Femur (tissue), 1 donor: ENCODE measurements at places on chromosomes 16 and 17.
A peak's percentile ranks its signal among the peaks of the same experiment; 100 is the strongest.

- DNase-seq = no peak
Measured at GRCh38 chr17:36667922-36668321, 66.5 kb downstream of the MRM1 start.

GRCh38 chr17:48066656-48067055 lies 18.5 kb downstream of the NFE2L1 start:
- no peak for DNase-seq

GRCh38 chr17:42055027-42055426 lies 4.6 kb upstream of the C17orf113 start:
- no peak for DNase-seq

- DNase-seq = no peak
Measured at GRCh38 chr17:2844416-2844815, 48.2 kb downstream of the RAP1GAP2 start.

DNA sequence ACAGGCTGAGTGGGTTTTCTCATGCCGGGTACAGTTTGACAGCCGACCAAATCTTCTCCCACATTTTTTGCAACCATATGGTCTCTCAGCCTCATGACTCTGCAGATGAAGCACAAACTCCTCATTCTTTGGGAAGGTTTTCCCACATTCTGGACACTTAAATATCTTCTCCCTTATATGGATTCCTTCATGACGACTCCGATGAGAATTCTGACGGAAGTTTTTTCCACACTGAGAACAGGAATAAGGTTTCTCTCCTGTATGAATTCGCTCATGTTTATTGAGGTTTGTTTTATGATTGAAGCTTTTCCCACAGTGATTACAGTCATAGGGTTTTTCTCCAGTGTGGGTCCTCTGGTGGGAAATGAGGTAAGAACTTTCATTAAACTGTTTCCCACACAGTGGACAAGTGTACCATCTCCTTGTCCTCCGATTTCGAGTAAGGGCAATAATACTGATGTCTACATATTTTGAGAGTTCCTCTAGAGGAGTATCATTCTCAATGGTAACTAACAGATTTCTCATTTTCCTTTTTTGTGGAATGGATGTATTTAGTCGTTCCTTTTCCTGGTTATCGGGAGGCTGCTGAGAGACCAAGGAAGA lies 10.9 kb downstream of the ZNF200 start:
- no peak for DNase-seq

DNA sequence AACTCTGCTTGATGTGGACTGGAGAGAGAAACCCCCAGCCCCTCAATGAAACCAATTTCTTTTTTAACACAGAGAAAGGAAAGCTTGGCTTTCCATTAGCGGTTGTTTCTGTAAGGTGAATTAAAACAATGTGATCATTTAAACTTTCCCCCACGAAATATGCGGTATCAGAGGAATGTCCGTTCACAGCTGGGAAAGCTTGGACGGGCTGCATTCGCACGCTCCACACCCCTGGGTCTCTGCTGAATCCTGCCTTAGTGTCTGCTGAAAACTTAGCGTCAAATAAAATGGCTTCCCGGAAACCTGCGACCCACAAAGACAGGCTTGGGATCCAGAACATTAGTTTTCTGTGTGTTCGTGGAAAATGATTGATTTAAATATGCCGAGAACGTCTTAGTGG lies 71.7 kb downstream of the C16orf95 start:
- DNase-seq = no peak

GRCh38 chr17:37737081-37737480 lies 7.8 kb downstream of the HNF1B start:
- no peak for DNase-seq

- DNase-seq = no peak
Measured at GRCh38 chr17:57605675-57606105, 139.4 kb downstream of the CCDC182 start.

DNA sequence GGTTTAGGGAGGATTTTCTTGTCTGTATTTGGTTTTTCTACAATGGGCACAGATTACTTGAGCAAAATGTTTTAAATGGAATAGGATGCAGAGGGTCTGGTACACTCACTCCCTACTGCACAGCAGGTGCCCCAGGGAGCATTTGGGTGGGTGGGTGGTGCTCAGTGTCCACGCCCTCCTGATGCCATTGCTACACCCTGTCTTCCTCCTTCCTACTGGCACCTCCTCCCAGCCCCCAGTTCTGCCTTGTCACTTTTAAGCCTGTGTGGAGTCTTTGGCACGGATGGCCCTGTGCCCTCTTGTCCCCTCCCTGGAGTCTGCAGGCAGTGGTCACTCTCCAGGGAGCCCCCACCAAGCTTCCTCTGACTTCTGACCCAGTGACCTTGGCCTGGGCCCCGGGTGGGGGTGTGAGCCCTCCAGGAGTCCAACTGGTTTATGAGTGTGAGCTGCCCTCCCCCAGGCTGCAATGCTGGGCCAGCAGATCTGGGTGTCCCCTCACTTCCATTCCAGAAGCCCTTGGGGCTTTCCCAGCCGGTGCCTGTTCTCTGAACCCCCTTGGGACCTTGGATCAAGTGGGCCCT lies 15.5 kb downstream of the LLGL2 start:
- no peak for DNase-seq

DNA sequence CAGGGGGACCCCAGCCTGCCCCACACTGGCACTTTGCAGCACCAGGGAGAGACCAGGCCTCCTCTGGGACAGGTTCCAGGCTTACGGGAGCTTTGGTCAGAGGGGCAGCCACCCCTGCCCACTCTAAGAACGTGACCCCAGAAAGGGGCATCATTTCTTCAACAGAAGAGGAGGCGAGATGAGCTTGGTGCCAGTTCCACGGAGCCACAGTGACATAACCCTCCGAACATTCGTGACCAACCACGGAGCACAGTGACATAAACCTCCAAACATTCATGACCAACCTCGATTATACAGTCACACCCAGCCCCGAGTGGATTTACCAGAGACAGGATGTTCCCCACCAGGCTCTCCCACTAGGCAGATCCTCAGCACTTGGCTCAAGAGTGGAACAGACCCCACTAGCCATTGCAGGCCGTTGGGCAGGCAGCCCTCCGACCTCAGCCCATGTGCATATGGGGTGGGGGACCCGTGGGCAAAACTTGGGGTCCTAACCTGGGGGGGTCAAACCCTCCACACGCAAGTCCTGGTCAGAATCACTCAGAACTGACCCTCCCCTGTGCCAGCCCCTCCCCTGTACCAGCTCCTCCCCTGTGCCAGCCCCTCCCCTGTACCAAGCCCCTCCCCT lies 112.9 kb downstream of the METRNL start:
- DNase-seq = peak; percentile 29

DNA sequence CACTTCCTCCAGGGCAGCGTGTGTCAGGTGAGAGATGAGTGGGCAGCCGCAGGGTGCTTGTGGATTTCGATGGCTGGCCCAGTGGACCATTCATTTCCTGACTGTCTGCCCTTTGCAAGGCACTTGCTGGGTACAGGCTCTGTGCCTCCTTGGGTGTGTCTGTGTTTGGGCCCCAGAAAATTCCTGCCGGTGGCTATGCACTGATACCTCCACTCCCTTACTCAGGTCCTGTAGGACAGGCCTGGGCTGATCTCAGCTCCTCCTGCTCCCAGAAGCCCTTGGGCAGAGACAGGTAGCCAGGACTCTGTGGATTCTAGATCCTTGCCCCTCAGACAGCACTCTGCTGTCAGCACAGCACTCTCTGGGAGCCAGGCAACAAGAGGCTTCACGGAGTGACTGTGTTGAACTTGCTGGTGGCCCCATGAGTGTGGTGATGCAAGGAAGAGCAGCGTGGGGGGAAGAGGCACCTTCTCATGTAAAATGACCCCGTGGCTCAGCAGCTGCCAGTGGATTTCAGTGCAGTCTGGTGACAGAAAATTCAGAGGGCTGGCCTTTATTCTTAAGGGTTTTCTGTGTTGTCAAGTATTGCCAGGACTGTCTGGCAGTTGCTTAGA lies 29.0 kb downstream of the PGS1 start:
- no peak for DNase-seq

DNA sequence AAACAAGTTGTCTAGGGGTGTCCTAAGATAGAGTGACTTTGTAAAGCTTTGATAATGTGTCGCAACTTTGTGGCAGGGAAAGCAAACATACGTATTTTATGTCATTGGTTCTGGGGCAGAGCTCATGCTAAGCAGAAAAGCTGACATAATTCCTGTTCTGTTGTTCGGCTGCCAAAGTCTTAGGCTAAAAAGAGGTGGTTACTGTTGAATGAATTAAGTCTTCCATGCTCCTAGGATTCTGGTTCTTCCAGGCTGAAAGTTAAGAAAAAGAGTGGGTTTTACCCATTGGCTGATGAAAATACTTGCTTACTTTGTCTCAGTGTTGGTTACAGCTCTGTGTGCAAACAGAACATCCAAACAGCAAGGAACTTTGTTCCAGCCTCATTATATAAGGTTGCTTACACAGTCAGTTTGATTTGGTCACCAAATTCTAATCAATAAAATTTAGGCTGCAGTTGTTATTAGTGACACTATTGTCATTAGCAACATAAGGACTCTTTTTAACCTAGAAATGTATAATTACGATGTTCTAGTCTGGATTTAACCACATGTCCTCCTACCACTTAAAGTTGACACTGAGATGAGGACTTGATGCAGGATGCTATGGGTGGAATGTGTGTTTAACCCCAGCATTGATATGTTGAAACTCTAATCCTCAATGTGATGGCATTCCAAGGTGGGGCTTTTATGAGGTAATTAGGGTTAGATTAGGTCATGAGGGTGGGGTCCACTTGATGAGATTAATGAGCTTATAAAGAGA lies 114.0 kb upstream of the GOT2 start:
- no peak for DNase-seq

GRCh38 chr16:35176449-35176848 lies 1717.0 kb downstream of the TP53TG3F start:
- no peak for DNase-seq

- no peak for DNase-seq
Measured at GRCh38 chr17:65550075-65550662, 11.3 kb downstream of the AXIN2 start.

DNA sequence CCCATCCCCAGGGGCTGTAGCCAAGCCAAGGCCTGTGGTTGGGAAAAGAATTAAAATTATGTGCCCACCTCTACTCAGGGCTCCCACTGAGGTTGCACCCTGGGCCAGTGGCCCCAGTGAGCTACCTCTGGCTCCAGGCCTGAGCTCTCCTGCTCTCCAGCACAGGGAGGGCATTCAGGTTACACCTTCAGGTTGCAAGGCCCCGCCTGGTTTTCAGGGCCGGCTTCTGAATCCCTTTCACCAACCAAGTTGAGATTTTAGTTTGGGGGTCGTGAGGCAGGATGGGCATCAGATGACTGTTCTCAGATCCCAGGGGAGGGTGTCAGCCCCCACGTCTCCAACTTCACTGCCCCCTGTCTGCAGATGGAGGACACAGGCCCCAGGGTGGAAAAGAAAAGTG lies 8.0 kb upstream of the KATNB1 start:
- no peak for DNase-seq

- no peak for DNase-seq
Measured at GRCh38 chr17:9553181-9553580, 22.4 kb downstream of the STX8 start.

DNA sequence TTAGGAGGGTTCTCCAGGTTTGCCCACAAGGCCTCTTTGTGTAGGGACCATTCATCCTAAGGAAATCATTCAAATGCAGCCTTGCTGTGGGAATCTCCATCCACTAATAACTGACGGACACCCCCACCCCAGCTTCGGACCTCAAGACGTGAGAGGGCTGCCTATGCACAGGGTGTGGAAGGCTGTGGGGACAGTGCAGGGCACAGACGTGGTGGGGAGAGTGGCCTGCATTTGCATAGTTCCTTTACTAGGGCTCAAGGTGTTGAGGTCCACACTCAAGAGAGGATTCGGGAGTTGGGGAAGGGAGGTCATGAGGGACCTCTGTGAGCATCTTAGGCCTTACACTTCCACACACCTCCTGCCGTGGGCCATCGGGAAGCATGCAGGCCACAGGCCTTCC lies 9.8 kb downstream of the DUSP3 start:
- DNase-seq = no peak

DNA sequence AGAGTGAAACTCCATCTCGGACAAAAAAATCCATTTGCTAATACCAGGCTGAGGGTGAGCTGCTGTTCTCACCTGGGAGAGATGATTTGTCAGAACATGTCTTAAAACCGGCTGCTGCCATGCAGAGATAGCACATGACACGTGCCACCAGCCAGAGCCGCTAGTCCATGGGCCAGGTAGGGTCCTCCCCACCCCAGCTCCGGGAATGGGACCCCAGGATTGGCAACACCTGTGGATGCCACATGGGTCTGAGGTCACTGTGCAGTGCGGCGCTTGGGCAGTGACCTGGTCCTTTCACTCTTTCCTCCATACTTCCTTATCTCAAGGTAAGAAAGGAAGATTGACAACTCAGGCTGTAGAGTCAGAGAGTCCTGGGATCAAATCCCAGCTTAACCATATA lies 393.3 kb upstream of the TNRC6C start:
- no peak for DNase-seq

GRCh38 chr17:40095944-40096791 lies 4.2 kb downstream of the NR1D1 start:
- DNase-seq = peak; percentile 62

DNA sequence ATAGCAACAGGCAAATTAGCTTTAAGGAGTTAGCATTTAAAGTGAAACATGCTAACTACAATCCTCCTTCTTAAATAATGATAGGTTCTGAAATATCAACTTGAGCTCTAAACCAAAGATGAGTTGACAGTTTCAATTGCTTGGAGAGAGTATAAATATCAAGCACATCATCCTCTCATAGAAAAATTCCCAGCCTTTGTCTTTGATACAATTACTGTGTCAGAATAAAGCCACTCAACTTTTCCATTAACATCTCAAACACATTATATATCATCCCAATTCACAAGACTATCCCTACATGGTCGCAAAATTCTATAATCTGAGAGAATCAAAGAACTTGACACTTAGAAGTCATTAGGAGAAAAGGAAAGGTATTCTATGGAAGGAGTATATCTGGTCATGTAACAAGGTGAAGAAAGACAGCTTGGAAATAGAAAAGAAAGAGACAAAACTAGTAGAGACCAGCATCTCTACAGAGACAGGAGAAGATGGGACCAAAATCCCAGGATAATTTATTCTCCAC lies 189.8 kb downstream of the CEP112 start:
- no peak for DNase-seq

DNA sequence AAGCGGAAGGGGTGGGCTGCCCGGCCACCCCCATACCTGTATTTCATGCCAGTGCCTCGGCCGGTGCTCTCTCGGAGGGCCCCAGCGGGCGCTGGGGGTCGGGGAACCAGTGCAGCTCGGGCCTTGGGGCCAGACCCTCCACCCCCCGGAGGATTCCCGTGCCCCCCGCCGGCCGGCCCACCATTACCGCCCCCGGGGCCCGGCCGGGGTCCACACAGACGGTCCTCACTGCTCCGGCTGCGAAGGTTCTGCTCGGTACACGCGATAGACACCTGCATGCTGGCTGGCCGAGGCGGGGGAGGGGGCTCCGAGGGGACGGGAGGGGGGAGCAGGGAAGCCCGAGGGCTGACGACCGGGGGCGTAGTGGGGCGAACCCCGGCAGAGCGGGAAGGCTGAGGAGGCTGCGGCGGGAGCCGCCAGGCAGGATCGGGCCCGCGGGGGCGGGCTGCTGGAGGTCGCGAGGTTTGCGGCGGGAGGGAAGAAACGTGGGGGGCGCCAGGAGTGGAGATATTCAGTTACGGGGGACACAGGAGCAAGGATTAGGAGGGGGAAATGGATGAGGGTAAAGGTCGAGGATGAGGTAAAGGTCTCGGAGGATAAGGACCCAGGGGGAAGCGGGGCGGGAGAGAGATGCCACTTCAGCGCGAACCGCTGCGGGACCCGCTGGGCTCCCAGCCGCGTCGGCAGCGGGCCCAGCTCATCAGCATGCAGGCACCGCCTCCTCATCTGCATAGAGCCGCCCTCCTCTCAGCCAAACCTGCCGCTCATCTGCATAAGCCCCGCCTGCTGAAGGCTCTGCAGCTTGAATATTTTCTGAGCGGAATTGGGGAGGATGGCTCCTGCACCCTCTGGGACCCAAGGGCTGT lies at the start of gene KCNAB3:
Gene KCNAB3 (minus strand): TSS at position 699 of the 866 bp plus-strand sequence. CDS start 421 bp downstream, at position 278.
- DNase-seq = peak; percentile 89

GRCh38 chr17:45230787-45231480 lies 9.2 kb downstream of the FMNL1 start:
- DNase-seq = no peak
